ENCODE measurements at places on chromosomes 13 and 19. TPM values are rescaled to one million over a fixed set of nuclear protein-coding genes. Genes with fewer than 3 reads are reported as not detected.

ZNF730 gene
- polyA plus RNA-seq, result 0.37 TPM

- no peak for DNase-seq
Observed at GRCh38 chr19:38506723-38507550, 73.4 kb downstream of the RYR1 start.

NCAN gene
- not detected for polyA plus RNA-seq

PPP1R37 gene
- 16.1 TPM for polyA plus RNA-seq

DNA sequence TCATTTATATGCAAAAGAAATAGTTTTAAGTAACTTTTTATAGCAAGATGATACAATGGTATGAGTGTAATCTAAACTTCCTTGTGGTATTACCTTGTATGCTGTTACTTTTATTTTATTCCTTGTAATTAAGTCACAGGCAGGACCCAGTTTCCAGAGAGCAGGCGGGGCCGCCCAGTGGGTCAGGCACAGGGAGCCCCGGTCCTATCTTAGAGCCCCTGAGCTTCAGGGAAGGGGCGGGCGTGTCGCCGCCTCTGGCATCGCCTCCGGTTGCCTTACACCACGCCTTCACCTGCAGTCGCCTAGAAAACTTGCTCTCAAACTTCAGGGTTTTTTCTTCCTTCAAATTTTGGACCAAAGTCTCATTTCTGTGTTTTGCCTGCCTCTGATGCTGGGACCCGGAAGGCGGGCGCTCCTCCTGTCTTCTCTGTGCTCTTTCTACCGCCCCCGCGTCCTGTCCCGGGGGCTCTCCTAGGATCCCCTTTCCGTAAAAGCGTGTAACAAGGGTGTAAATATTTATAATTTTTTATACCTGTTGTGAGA, 10.2 kb downstream of the PLPPR3 start:
- no peak for DNase-seq

GRCh38 chr19:40745402-40745780, 4.9 kb downstream of the ACTMAP start:
- no peak for DNase-seq

GRCh38 chr13:99968521-99969452, 2.8 kb downstream of the ZIC5 start:
- no peak for DNase-seq

- DNase-seq, result no peak
Observed at GRCh38 chr19:10639836-10640235, 14.3 kb upstream of the ILF3 start.

DNA sequence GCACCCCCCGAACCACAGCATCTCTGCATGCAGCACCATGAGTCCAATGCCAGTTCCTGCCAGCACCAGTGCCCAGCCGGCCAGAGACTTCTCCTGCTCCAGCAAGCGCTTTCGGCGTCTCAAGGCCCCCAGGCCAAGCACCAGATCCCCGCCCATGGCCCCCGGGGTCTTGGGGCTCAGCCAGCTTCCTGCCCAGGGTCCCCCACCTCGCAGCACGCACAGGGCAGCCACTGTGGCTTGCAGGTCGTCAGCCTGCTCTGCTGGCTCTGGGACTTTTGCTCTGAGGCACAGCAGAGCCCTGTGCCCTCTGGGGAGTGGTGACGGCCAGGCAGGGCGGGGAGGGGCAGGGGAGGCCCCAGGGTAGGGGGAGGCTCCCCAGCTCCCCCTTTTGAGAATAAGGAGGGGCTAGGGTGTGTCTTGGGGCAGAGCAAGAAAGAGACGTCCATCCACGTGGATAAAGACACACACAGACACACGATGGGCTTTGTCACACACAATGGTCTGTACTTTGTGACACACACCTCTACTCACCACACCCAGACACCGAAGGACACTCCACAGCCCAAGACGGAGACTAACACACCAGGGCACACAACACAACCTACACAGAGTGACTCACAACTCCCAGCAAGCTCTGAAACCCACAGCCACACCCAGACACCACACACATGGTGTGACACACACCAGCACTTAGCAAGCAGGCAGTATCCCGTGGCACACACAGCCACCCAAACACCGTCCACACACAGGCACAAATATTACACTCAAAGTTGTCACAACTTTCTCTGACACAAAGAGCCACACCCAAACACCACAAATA, at the start of gene KCNN4:
Gene KCNN4 (minus strand): TSS at position 268 of the 820 bp plus-strand sequence. CDS start 112 bp downstream, at position 156.
- no peak for DNase-seq

ZNF726 gene
- 1.8 TPM for polyA plus RNA-seq

GRCh38 chr13:28730762-28731161, 12.0 kb upstream of the SLC46A3 start:
- DNase-seq, result no peak

- no peak for DNase-seq
Observed at GRCh38 chr13:101576977-101577376, 124.5 kb downstream of the ITGBL1 start.

ZNF850 gene
- 1.1 TPM for polyA plus RNA-seq

CPB2 gene
- not detected for polyA plus RNA-seq

DNA sequence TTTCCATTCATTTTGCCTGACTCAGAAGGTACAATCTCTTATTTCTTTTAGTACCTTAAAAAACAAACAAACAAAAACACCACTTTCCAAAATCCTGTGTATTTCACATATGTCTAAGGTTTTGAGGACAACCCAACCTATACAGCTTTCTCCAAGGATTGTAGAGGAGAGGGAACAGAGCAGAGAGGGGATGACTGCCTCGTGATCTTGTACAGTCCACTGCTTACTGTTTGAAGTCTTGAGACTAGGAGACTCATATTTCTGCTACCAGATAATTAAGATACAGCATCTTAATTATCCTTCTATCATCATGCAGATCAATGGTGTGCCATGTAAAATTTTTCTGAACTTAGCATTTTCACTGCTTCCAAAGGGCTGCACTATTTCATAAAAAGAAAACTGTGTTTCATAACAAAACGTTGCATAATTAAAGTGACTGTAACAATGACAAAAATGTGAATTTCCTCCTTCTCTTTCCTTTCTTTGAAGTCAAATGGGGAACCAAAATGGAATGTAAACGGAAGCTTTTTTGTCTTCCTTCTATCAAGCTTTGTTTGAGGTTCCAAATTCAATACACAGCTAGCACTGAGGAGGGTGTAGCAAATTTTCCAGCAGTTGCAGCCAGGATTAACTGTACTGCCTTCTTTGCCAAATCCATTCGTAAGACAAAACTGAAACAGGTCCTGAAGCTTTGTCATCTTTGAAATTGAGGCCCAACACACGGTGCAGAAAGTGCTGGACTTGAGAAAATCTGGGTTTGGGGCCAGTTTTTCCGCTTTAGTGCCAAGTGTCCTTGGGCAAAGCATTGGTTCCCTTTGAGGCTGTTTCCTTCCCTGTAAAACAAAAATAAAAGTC, 34.9 kb upstream of the RCBTB2 start:
- no peak for DNase-seq

- no peak for DNase-seq
Observed at GRCh38 chr19:8571006-8571411, 6.2 kb downstream of the MYO1F start.
